HFFc6 (cell line): ENCODE measurements at places on chromosomes 16 and 17. TPM values are rescaled to one million over a fixed set of nuclear protein-coding genes. Genes with fewer than 3 reads are reported as not detected.

- H3K27ac ChIP-seq: no peak overlapping the region
- no peak overlapping the region for H3K4me3 ChIP-seq
- H3K36me3 ChIP-seq: no peaks in the 10 kb centered on the region
- peaks cover 13% of the 10 kb centered on the region for H3K27me3 ChIP-seq
- no peak for DNase-seq
- no peaks in the 10 kb centered on the region for H3K4me1 ChIP-seq
These were observed 59.7 kb downstream of the ABCC6 start for GRCh38 chr16:16163571-16163970.

DNA sequence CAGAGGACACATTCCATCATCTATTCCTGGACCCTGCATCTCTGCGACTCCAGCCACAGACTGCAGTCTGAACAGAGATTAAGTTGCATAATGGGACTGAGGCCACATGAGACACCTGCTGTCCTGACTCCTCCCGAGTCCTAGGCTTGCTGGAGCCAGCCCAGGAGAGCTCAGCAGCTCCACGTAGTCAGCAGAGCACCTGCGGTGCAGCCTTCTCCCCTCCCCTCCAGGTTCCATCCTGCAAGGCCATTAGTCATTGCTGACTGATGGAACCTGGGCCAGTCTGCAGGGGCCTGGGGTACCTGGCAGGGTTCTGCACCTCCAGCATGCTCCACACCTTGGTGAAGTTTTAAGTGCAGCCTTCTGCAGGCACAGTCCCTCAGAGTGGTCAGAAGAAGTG lies 76.7 kb downstream of the PLD6 start:
- H3K36me3 ChIP-seq: no peaks in the 10 kb centered on the region
- no peaks in the 10 kb centered on the region; the same call in 1 of the 2 replicates for H3K27me3 ChIP-seq
- H3K27ac ChIP-seq: no peak overlapping the region
- no peak for DNase-seq
- H3K4me3 ChIP-seq: no peak overlapping the region

GRCh38 chr17:80791758-80792284 lies 199.8 kb upstream of the CHMP6 start:
- H3K4me3 ChIP-seq: peak overlapping the region; percentile 69
- peaks cover 61% of the 10 kb centered on the region for H3K4me1 ChIP-seq
- DNase-seq: peak; percentile 98
- peak overlapping the region; percentile 93 for H3K27ac ChIP-seq

GRCh38 chr17:78812855-78813254 lies 27.8 kb downstream of the USP36 start:
- no peaks in the 10 kb centered on the region; the same call in none of the 2 replicates for H3K27me3 ChIP-seq
- no peak for DNase-seq
- H3K4me1 ChIP-seq: peaks cover 23% of the 10 kb centered on the region
- peaks cover 46% of the 10 kb centered on the region for H3K36me3 ChIP-seq
- H3K4me3 ChIP-seq: no peak overlapping the region

GRCh38 chr17:44637066-44637465 lies 19.2 kb upstream of the MEIOC start:
- H3K4me3 ChIP-seq: no peak overlapping the region
- no peak for DNase-seq
- no peak overlapping the region for H3K27ac ChIP-seq
- H3K27me3 ChIP-seq: no peaks in the 10 kb centered on the region
- no peaks in the 10 kb centered on the region for H3K4me1 ChIP-seq

CCL23 gene
- total RNA-seq: not detected in 2 replicates

DNA sequence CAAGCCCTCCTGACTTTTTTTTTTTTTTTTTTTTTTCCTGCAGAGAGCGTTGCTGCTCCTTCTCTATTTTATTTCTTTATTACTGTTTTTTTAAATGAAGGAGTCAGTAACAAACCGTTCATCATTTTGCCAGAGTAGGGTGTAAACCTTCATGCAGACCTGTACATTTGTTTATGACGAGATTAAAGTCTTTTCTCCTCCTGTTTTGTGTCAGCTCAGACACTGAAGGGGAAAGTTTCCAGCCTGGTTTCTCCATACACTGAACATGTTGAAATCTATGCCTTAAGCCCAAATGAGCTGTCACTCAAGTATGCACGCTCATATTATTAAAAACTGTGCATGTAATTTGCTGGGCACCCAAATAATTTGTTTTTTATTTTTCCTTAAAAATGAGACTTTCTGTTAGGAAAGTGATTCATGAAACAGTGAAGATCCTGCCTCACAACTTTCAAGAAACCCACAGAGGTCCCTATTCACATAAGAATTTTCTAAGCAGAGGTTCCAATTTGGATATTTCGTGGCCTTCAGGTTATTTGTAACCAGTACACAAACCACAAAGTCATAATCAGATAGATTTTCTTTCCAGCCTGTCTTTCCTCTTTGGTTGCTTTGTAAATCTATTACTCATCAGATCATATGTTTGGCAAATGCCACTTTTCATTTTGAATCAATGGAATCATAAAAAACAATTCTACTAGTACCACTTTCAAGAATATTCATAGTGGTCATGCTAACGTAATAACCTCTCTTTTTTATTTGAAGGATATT lies 700.3 kb downstream of the MAF start:
- no peaks in the 10 kb centered on the region for H3K36me3 ChIP-seq
- no peak overlapping the region for H3K4me3 ChIP-seq
- H3K4me1 ChIP-seq: no peaks in the 10 kb centered on the region
- no peaks in the 10 kb centered on the region for H3K27me3 ChIP-seq
- H3K27ac ChIP-seq: no peak overlapping the region

TMEM235 gene
- not detected in 3 replicates for total RNA-seq

- H3K27me3 ChIP-seq: peaks cover 4% of the 10 kb centered on the region
- peak overlapping the region; percentile 91 for H3K4me3 ChIP-seq
- H3K36me3 ChIP-seq: no peaks in the 10 kb centered on the region; the same call in 1 of the 2 replicates
- DNase-seq: no peak
These were observed 771 bp downstream of the MSRB1 start for GRCh38 chr16:1942047-1942809.

DCAF7 gene
- 64.1 to 67.0 TPM (median 64.4 TPM) in 3 replicates for total RNA-seq

MYO15A gene
- total RNA-seq: 0.09 TPM in 1 of 3 replicates, not detected in the others

DNA sequence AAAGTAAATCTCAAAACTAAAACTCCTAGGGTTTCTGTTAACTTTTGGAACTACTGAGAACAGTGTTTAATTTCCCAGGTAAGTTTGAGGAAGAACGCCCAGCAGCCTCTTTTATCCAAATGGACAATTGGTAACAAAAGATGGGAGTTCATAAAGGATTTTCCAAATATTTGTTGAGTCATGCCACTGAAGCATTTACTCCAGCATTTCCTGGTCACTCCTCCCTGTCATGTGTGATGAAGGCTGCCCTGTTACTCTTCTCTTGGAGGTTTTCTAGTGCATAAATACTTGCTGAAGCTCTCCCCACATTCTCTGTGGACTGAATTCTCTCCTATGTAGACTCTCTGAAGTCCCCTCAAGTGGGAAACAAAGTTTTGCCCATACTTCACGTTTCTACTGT lies 16.5 kb downstream of the ZNF75A start:
- DNase-seq: no peak
- no peaks in the 10 kb centered on the region for H3K4me1 ChIP-seq
- H3K27ac ChIP-seq: no peak overlapping the region
- peaks cover 47% of the 10 kb centered on the region for H3K36me3 ChIP-seq
- H3K4me3 ChIP-seq: no peak overlapping the region

CDR2 gene
- total RNA-seq: 35.8 to 39.4 TPM (median 36.7 TPM) in 3 replicates

DNA sequence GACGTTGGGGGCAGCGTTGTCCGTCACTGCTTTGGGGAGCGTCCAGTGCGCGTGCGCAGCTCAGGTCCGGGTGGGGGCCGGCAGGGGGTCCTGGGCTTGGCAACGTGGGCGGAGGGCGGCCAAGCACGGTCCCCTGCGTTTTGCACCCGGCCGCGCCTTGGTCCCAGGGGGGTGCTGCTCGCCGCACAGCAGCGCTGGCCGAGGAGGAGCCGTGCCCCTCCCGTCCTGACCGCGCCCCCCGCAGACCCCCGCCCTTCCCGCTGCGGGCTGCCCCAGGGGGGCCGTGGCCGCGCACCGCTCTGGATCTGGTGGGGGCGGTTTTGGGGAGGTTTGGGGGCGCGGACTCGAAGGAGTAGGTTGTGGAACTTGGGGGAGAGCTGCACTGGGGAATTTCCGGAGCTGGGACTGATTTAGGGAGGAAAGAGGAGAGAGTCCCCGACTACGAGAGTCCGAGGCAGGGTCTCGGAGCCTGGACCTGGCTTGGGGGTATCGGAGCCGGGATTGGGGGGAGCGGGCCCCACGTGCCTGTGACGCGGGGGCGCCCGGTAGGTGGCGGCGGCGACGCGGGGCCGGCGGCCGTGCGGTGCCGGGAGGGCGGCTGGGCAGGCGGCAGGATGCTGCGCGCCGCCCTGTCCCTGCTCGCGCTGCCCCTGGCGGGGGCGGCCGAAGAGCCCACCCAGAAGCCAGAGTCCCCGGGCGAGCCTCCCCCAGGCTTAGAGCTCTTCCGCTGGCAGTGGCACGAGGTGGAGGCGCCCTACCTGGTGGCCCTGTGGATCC lies at the start of gene SLC9A5:
Gene SLC9A5, plus strand, starts transcription at position 579 of the 777 bp plus-strand sequence. Its CDS starts 36 bp downstream, at position 615.
- H3K36me3 ChIP-seq: no peaks in the 10 kb centered on the region; the same call in 1 of the 2 replicates
- peaks cover 49% of the 10 kb centered on the region for H3K4me1 ChIP-seq
- H3K27me3 ChIP-seq: peaks cover 2% of the 10 kb centered on the region
